ENCODE measurements at places on chromosomes 7 and 10.

GRCh38 chr10:108090476-108091215 lies 926.1 kb upstream of the SORCS1 start:
- DNase-seq, result peak; percentile 20

- no peak for DNase-seq
These were observed 115.5 kb upstream of the GPR26 start for GRCh38 chr10:123550675-123551096.

- DNase-seq, result no peak
These were observed 98.1 kb downstream of the PPP1R17 start for GRCh38 chr7:31785101-31785500.

DNA sequence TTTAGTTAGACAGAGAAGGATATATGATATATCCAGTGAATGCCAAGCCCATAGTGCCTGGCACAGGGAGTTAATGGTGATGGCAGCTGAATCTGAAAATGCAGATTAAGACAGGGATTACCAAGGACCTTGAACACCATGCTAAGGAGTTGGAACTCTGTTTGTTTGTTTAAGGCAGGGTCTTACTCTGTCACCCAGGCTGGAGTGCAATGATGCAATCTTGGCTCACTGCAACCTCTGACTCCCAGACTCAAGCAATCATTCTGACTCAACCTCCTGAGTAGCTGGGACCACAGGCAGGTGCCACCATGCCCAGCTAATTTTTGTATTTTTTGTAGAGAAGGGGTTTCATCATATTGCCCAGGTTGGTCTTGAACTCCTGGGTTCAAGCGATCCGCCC lies 1.6 kb downstream of the AKR1D1 start:
- no peak for DNase-seq

- DNase-seq, result peak; percentile 52
These were observed 41.4 kb upstream of the ANLN start for GRCh38 chr7:36348256-36348655.

GRCh38 chr10:92559046-92559445 lies 14.8 kb downstream of the IDE start:
- no peak for DNase-seq

All from skeletal muscle cell (primary cell).